ENCODE measurements at places on chromosomes 12 and 14.

DNA sequence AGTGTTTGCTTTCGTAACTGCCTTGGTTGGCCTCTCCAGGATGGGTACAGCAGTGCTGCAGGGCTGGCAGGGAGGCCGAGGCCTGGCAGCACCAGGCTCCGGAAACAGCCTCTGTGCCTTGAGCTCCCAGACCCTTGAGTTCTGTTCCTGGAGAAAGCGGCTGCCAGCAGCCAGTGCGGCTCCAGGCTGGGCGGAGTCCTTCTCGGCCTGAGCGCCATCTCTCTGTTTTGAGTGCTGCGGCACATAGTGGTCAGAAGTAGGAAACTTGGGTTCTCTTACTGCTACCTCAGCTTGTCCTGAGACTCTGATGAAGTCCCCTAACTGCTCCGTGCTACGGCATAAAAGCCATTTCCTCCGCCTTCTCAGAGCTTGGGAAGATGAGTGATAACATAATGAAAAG lies 65.9 kb downstream of the KCNA1 start:
- DNase-seq: no peak

GRCh38 chr14:66540038-66540437 lies 32.1 kb downstream of the GPHN start:
- DNase-seq: no peak

- no peak for DNase-seq
Observed at GRCh38 chr12:78418919-78419318, 445.7 kb upstream of the SYT1 start.

DNA sequence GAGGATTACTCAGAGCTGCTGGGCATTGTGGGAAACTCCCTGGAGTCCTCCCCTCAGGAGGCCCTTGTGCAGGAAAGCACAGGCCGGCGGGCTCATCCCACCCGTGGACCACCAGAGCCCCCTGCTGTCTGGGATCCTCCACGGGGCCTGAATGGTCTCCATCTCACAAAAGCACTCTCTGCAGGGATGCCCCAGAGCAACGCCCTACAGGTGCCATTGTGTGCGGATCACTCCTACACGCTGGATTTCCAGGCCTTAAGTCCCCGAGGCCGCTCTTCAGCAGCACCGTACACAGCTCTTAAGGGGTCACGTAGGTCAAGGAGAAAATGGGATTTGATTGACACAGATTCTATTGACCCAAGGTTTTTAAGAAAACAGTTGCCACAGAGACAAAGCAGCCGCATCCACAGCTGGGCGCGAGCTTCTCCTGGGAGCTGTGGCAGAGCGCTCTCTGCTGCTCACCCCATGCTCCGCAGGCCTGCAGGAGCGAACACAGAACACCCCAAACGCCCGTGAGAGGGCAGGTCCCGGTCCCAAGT lies 36.7 kb upstream of the RIMBP2 start:
- peak; percentile 42 for DNase-seq

DNA sequence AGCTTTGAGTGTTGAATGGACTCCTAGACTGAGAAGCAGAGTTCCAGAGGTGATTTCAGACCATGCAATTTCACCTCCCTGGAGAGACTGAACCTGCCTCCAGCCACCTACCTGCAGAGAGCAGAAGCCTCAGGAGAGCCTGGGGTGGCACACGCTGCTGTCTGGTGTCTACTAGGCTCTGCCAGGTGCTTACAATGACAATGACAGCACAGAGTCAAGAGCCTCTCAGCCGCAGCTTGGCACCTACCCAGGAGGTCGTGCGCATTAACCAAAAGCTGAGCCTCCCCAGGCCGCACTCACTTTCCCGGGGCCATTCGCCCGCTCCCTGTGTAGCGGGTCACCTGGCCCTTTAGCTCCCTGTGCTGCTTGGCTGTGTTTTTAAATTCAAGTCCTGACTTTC lies 63.2 kb downstream of the TESC start:
- DNase-seq: peak; percentile 84

- no peak for DNase-seq
Observed at GRCh38 chr12:47868041-47868440, 36.8 kb downstream of the VDR start.

- DNase-seq: no peak
Observed at GRCh38 chr14:93888995-93889394, 38.1 kb upstream of the FAM181A start.

- no peak for DNase-seq
Observed at GRCh38 chr12:126189856-126190255, 1124.6 kb downstream of the AACS start.

- DNase-seq: peak; percentile 28
Observed at GRCh38 chr14:91830777-91831176, 36.6 kb downstream of the TC2N start.

GRCh38 chr14:20386276-20386855 lies 26.9 kb downstream of the TEP1 start:
- DNase-seq: no peak

DNA sequence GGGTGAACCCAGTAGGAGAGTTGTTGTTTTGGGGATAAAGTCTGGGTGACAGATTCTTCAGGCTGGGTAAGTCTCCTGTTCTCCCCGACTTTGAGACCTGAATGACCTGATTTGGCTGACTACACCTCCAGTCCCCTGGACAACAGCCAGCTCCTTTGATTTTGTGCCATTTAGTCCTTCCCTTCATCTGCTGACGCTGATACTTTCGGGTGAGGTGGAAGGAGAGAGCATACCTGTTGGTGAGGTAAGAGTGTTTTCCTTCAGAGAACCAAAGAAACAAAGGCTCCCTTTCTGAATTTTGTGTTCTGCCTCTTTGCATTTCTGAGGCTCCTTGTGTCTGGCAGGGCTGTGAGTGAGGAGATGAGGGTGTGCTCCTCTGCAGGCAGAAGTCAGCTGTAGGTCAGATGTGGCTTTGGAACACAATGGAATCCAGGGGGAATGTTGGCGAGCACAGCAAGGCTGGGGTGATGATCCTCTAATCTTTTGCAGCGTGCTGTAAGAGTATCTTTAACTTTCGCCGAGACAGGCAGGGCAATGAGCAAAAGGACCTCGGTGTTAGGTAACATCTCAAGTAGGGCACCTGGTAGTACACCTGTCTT lies 12.1 kb downstream of the ETV6 start:
- no peak for DNase-seq

DNA sequence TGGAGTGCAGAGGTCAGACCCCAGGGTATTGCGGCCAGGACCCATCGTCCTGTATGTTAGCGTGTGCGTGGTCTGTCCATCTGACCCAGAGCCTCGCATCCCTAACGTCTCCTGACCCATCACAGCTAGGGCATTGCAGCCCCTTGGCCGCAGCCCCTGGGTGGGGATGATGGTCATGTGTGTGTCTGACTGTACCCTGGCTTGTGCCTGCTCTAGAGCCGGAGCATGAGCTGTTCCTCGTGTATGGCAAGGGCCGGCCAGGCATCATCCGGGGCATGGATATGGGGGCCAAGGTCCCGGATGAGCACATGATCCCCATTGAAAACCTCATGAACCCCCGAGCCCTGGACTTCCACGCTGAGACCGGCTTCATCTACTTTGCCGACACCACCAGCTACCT lies 10.8 kb upstream of the LRP1-AS start:
- no peak for DNase-seq

GRCh38 chr12:12007713-12008231 lies 63.0 kb upstream of the BCL2L14 start:
- DNase-seq: no peak

DNA sequence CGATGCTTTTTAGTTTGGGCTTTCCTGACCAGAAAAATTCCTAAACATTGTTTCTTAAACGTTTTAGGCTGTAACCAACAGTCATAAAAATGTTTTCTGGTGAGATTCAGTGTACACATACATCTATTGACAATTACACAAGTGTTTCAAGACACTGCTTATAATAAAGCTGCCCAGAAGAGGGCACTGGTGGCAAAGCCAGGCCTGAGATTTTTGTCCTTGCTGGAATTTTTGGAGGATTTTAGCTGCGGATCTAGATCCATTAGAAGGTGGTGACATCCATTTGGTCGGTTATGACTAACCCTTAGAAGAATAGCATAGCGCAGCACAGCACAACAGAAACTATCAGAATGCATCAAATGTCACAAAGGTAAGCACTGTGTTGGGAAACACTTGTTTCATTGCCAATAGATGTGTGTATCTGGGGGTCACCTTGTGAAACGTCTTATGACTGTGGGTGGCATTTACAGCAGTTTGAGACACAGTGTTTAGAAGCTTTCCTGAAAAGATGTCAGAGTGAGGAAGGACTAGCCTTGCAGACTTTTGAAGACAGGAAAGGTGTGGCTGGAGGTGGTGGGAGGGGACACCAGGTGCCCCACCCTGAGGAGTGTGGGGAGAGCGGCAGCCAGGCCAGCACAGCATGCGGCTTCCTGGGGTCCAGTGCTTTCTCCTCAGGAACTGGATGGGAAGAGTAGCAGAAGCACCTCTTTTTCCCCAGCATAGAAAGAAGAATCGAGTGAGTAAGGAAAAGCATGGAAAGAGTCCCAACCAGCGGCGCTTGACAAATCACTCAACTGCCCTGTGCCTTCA lies 54.7 kb upstream of the FKBP4 start:
- DNase-seq: no peak

DNA sequence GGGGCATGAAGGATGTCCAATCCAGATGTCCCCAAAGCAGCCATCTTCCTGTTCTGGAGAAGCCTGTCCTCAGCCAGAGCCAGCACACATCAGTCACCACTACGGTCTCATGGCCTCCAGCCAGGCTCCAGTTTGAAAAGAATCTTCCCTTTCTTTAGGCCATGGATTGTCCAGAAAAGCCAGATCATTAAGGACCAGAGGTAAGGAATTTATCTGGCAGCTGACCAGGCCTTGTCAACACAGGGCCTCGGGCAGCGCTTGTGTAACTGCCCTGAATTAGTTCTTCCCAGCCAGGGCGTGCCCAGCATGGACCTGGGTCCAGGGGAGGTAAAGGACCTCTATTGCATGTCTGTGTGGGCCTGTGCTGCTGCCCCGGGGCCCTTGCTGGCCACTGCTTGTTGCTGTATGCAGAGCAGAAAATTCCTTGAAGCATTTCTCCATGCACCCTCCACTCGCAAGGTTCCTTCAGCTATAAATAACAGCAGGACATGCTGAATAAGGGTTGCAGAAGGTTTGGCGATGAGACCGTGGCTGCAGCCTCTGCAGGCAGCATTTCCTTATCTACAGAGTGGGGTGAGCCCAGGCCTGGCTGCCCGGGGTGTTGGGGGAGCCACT lies 21.7 kb upstream of the VPS37B start:
- DNase-seq: no peak

DNA sequence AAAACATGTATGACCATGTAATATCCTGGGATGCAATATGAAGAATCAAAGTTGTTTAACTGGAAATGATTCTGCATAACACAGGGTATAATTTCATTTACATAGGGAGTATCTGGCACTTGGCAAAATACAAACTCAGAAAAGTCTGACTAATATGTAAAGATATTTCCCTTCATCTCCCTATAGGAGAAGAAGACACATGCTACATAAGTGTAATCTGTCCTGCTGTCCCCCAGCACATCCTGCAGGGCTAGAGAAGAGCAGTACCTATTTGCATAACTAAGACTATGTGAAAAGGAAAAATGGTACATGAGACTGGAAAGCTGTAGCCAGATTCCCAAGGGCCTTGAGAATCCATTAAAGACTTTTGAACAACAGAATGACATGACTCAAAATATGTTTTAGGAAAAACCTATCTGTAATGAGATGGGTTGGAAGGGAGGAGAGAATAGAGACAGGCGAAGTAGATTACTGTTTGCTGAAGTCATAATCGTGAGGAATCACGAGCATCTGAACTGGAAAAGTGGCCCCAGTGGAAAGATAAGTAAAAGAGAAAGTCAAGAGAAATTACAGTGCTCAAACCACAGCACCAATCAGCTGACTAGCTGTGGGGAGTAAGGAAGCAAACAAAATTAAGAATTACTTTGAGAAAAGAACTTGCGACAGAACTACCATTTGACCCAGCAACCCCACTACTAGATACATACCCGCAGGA lies 155.1 kb upstream of the HMGA2 start:
- DNase-seq: no peak

DNA sequence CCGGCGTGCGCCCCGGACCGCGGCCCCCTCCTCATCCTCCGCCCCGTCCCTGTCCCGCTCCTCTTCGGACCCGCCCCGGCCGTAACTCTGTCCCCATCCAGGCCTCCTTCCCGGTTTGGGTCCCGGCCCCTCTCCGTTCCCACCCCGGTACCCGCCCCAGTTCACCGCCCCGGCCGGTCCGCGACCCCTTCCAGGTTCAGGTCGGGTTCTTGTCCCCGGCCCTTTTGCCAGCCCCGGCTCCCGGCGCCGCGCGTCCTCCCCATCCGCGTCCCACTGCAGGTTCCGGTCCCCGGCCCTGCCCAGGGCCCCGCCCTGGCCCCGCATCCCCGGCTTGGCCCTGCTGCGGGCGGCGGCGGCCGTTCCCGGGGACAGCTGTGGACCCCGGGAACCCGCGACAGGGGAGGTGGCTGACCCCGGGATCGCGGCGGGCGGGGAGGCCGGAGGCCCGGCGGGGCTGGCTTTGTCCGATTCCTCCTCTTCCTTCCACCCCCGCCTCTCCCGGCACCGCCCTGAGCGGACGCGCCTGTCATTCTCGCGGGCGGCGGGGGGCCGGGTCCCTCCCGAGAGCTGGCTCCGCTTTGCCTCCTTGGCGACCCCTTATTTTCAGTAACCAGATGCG lies 601 bp downstream of the KLC1 start:
- DNase-seq: no peak

DNA sequence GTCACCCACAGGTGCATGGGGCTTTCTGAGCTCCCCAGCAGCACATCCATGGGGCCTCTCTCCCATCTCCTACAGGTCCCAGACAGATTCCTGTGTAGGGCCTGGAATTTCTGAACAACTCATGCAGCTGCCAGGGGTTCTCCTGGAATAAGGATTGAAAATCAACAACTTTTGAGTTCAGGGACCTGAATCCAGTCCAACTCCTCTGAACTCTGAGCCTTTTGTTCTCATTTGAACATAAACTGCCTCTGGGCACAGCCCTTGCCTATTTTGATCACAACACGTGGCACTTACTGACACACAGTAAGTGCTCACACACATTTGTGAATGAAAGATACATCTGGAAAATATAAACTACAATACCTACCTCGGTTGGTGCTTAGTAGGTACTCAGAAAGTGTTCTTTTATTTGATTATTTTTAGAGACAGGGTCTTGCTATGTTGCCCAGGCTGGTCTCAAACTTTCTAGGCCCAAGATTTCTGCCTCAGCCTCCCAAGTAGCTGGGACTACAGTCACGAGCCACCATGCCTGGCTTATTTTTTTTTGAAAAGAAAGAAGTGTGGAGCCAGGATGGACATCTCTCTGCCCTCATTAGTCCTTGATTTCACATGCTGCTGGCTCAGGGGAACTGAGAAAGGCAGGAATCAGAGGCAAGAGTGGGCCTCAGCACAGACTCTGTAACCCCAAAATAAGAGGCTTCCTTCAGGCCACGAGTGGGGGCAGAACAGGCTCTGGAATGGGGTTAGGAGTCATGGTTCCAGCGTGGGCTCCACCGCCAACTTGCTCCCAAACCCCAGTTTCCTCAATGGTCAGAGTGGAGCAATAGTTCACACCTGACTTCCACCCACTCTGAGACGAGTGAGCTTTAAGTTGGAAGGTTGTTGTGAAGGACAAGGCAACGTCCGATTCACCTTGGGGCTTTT lies 27.0 kb downstream of the SYNE3 start:
- DNase-seq: no peak

GRCh38 chr14:86357876-86358275 lies 827.9 kb downstream of the FLRT2 start:
- DNase-seq: peak; percentile 68

Measured in NCI-H1436 (cell line).